Suppressor macrophage (primary cell): ENCODE measurements at places on chromosomes 2 and 18.

- DNase-seq = no peak
Measured at GRCh38 chr2:203719456-203720410, 13.3 kb downstream of the CD28 start.

GRCh38 chr2:173099804-173100203, 24.2 kb downstream of the MAP3K20 start:
- DNase-seq = no peak

DNA sequence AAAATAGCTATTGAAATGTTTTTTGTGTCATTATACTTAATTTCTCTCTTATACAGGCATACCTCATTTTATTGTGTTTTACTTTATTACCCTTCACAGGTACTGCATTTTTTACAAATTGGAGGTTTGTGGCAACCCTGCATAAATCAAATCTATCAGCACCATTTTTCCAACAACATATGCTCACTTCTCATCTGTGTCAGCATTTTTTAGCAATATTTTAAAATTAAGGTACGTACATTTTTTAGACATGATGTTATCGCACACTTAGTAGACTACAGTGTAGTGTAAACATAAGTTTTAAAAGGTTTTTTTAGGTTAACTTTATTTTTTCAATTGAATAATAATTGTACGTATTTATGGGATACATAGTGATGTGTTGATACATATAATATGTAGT, 30.8 kb upstream of the RALBP1 start:
- DNase-seq = no peak

DNA sequence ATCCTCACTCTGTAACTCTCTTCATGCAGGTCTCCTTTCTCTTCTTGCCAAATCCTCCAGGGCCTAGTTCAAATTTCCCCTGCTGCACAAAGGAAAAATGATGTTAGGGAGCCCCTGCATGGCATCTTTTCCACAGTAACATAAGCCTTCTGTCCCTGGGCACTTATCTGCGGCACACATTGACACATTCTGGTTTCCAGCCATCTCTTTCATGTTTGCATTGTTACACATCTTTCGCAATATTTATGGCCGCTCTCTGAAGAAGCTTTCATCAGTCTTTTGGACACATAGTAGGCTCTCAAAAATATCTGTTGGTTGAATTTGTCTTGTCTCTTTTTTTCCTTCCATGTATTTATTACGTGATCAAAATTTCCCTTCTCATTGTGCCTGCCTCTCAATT, 1806.1 kb upstream of the PIK3C3 start:
- no peak for DNase-seq

DNA sequence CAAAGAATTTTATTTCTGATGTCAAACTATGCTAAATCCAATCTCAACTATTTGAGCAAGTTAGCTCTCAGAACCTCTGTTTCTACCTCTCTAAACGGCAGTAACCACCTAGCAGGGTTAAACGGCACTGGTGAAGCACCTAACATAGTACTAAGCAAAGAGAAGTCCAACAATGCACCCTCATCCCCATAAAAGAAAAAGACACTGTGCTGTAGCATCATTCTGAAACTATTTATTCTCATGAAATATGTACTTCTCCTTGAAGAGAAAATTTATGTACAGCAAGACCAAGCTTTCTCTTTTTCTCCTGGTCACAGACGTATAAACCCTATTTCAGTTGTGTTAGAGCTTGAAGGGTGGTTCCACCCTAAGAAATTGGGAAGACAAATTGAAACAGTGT, 4.8 kb downstream of the MEX3C start:
- DNase-seq = no peak
